ENCODE measurements at places on chromosomes 7 and 10.
A peak's percentile ranks its signal among the peaks of the same experiment; 100 is the strongest.

GRCh38 chr10:69335063-69335587, 56.8 kb downstream of the HK1 start:
- H3K27me3 ChIP-seq, result no peaks in the 10 kb centered on the region
- H3K4me1 ChIP-seq, result peaks cover 42% of the 10 kb centered on the region
- peak; percentile 54 for DNase-seq
- peaks cover 15% of the 10 kb centered on the region for H3K36me3 ChIP-seq
- peak overlapping the region; percentile 76 for H3K4me3 ChIP-seq

DNA sequence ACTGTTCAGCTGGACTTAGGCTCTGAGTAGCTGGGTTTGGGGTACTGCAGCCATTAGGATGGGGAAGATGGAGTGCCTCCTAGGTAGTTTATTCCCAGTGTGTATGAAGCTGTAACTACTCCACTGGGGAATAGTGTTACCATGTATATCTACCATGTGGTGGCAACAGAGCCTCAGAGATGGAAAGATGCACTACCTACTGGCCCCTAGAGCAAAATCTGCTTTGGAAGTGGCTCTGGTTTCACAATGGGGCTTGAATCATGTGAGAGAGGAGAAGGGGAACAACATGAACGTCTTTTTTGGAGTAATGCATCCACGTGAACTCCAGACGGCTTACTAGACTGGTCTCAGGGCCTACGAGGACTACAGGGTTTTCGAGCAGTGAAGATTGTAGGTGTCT, 167.3 kb downstream of the CALCR start:
- H3K4me3 ChIP-seq, result no peak overlapping the region
- H3K27me3 ChIP-seq, result no peaks in the 10 kb centered on the region
- H3K4me1 ChIP-seq, result no peaks in the 10 kb centered on the region
- H3K36me3 ChIP-seq, result no peaks in the 10 kb centered on the region
- no peak for DNase-seq

GRCh38 chr7:21603972-21604749, 61.3 kb downstream of the DNAH11 start:
- no peak overlapping the region for H3K27ac ChIP-seq
- H3K4me1 ChIP-seq, result peaks cover 8% of the 10 kb centered on the region
- peaks cover 2% of the 10 kb centered on the region for H3K27me3 ChIP-seq

- H3K4me3 ChIP-seq, result no peak overlapping the region
- no peaks in the 10 kb centered on the region for H3K36me3 ChIP-seq
- no peak for DNase-seq
- H3K4me1 ChIP-seq, result peaks cover 3% of the 10 kb centered on the region
- H3K27me3 ChIP-seq, result no peaks in the 10 kb centered on the region
- no peak overlapping the region for H3K27ac ChIP-seq
Observed at GRCh38 chr7:144738708-144739314, 97.0 kb downstream of the TPK1 start.

DNA sequence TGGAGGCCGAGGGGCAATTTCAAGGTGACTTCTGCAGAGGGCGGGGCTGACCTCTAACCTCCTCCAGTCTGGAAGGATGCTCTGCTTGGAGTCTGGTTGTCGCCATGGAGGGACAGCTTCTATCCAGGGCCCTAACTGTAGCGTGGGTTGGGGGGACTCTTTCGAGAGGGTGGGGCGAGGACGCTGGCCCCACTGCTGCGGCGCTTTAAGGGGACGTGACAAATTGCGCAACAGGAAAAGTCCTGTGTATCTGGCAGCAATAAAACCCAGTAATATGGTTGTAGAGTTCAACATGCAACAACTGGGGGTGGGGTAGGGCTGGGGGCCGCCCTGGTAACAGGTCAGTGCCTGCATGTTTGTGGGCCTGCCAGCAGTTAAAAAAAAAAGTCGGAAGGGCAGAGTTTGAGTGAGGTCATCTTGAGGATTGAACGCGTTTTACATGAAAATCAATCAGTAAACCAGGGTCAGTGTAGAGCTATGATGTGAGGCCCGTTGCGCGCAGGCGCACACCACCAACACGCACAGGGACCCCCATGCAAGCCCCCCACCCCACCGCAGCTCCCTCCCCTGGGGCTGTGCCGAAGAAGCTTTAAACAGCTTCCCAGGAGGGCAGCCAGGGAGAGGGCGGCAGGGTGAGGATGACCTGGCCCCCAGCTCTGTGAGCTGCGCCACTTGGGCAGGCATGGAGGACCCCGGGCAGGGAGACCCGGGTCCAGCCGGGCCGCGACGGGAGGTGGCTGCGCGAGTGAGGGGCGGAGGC, 4.3 kb downstream of the SHH start:
- H3K36me3 ChIP-seq, result no peaks in the 10 kb centered on the region
- H3K4me1 ChIP-seq, result peaks cover 18% of the 10 kb centered on the region
- DNase-seq, result no peak
- H3K4me3 ChIP-seq, result no peak overlapping the region
- no peak overlapping the region for H3K27ac ChIP-seq

- H3K36me3 ChIP-seq, result no peaks in the 10 kb centered on the region
- no peak for DNase-seq
- no peaks in the 10 kb centered on the region for H3K4me1 ChIP-seq
Observed at GRCh38 chr7:129769400-129769774, 157.9 kb downstream of the NRF1 start.

DNA sequence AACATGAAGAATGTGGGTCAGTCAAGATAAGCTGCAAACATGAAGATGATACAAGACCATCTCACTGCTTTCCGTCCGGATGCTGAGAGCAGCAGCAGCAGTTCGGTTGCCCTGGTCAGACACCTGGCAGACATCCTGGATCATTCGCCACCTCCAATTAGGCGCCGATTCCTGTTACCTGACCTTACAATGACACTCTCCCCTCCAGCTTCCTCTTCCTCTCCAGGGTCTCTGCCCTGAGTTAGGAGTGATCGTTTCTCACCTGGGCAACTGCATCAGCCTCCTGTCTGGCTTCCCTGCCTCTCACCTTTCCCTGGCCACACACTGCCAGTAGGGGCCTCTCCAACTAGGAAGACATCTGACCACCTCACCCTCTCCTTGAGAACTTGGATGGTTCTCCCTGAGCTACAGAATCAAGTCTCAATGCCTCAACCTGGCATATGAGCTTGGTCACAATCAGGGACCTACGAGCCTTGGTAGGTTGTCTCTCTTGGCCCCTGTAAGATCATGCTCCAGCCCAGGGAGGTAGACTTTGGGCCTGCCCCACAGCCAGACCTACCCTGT, 31.4 kb upstream of the ENO4 start:
- peaks cover 6% of the 10 kb centered on the region for H3K27me3 ChIP-seq
- H3K4me3 ChIP-seq, result no peak overlapping the region
- H3K27ac ChIP-seq, result no peak overlapping the region
- no peaks in the 10 kb centered on the region for H3K36me3 ChIP-seq
- DNase-seq, result no peak

DNA sequence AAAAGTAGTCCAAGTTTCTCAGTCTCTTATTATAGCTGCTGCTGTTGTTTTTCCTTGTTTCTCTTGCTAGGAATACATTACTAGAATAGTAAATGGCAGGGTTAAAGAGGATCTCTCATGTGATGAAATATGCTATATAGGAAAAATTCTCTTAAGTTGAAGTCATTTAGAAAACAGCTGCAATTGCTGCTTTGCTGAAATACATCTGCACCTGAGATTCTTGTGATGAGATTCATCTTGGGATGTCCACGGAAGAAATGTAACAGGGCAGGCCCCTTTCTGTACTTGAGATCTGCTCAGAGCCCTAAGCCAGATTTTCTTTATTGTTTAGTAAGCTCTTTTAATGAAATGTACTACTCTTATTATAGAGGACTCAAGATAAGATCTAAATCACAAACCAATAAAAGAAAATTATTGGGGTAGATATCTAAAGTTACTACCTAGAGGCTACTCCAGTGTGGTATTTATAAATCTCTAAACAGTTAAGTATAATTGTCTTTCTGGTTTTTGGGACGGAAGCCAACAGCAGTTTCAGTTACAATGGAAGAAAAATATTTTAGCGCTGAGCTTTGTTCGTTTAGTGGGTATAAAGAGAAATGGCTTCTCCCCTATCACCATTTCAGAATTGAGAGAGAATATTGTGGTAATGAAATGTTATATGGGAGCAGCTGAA, 701.5 kb downstream of the KCNMA1 start:
- no peak overlapping the region for H3K27ac ChIP-seq
- H3K4me1 ChIP-seq, result no peaks in the 10 kb centered on the region
- no peak overlapping the region for H3K4me3 ChIP-seq
- DNase-seq, result no peak
- H3K36me3 ChIP-seq, result no peaks in the 10 kb centered on the region

GRCh38 chr10:15313843-15314242, 57.2 kb downstream of the FAM171A1 start:
- no peak overlapping the region for H3K27ac ChIP-seq
- no peak overlapping the region for H3K4me3 ChIP-seq
- peaks cover 2% of the 10 kb centered on the region for H3K4me1 ChIP-seq
- H3K27me3 ChIP-seq, result peaks cover 4% of the 10 kb centered on the region
- no peak for DNase-seq

DNA sequence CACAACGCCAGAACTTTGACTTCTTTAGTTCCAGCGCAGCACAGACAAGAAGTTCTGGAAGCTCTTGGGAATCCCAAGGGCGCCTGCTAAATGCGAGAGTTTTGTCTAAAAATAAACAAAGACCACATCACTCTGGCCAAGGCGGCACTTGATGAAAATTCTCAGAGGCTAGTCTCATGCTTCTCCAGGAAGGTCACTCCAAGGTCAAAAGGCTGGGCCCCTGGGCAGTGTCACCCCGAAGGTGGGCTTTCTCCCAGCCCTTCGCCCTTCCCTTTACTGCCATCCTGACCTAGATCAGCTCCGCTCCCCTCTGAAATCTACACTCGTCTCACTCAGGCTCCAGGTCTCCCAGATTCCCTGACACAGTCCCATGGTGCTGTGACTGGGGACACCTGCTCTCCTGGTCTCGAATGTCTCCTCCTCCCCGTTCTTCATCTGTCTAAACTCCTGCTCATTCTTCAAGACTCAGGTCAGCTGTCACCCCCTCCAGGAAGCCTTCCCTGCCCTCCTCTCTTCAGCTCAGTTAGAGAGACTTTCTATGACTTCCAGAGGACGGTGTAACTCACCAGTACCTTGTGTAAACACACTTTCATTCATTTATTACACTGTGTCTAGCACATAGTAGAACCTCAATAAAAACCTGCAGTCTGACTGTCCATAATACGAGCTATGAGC, 10.5 kb downstream of the FAM53B start:
- DNase-seq, result no peak
- H3K27ac ChIP-seq, result peak overlapping the region; percentile 76
- no peaks in the 10 kb centered on the region for H3K27me3 ChIP-seq

DNA sequence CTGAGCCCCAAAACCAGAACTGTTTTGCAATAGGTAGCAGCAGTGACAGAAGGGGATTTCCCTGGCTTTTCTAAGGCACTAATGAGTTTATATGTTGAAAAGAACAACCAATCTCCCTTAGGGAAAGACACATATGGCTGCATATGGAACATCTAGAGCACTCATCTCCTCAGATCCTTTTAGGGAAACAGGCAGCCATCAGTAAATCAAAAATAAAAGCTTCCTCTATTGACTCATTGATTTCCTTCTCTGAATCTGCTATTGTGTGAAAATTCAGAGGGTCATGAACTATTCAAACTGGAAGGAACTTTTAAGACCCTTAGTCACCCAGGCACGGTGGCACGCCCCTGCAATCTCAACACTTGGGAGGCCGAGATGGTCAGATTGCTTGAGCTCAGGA, 110.9 kb upstream of the NANOS1 start:
- no peak for DNase-seq
- no peaks in the 10 kb centered on the region for H3K36me3 ChIP-seq
- H3K4me1 ChIP-seq, result no peaks in the 10 kb centered on the region
- H3K4me3 ChIP-seq, result no peak overlapping the region
- H3K27me3 ChIP-seq, result peaks cover 8% of the 10 kb centered on the region

DNA sequence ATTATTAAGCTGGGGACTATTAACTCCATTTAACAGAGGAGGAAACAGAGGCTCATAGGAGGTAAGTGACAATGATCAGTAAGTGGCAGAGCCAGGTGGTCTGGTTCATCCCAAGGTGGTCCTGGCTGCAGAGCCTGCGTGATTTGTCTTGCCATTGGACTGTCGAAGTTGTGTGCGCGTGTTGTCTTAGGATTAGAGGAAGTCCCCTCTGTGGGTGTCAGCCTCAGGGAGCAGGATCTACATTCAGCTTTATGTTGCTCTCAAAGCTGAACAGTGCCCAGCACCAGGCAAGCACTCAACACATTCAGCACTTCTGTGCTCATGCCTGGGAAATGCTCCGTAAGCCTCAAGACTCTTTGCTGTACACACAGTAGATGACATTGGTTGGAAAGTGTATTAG, 139.5 kb downstream of the HERPUD2 start:
- no peak overlapping the region for H3K27ac ChIP-seq
- H3K4me3 ChIP-seq, result no peak overlapping the region
- H3K27me3 ChIP-seq, result peaks cover 8% of the 10 kb centered on the region
- no peak for DNase-seq

DNA sequence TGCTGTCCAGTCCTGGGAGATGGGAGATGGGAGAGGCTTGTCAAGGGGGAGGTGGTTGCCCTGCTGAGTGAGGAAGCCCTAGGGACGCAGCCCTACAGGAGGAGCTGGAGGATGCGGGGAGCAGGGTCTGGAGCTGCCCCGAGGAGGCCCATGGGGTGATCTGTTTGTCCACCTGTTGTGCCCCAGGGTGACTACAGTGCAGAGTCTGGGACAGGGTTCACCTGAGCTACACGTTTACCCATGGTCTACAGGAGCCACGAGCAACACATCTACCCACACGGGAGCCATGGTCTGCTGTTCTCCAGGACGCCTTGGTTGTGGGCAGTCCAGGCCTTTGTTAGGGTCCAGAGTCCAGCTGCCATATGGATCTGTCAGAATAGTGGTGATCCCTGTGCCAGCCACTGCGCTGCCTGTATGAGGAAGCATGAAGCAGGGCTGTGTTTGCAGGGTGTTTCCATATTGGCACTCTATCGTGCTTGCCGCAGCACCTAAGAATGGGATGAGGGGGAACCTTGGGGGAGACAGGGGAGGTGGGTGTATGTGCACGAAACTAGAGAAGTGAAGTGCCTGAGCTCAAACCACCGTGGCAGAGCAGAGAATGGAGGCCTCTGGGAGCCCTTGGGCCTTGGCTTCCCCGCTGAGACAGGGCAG, 23.7 kb downstream of the ZNF775 start:
- peak overlapping the region; percentile 15 for H3K4me3 ChIP-seq
- DNase-seq, result no peak
- peaks cover 28% of the 10 kb centered on the region for H3K4me1 ChIP-seq
- H3K36me3 ChIP-seq, result peaks cover 5% of the 10 kb centered on the region
- H3K27me3 ChIP-seq, result no peaks in the 10 kb centered on the region
- peak overlapping the region; percentile 35 for H3K27ac ChIP-seq

- peaks cover 9% of the 10 kb centered on the region for H3K36me3 ChIP-seq
- H3K27ac ChIP-seq, result no peak overlapping the region
- no peaks in the 10 kb centered on the region for H3K27me3 ChIP-seq
- H3K4me1 ChIP-seq, result peaks cover 21% of the 10 kb centered on the region
- no peak overlapping the region for H3K4me3 ChIP-seq
Observed at GRCh38 chr7:100572949-100573675, 588 bp downstream of the SAP25 start.
